Thoracic aorta (tissue), 2 donors: ENCODE measurements at places on chromosomes 13 and 19. TPM values are rescaled to one million over a fixed set of nuclear protein-coding genes. Genes with fewer than 3 reads are reported as not detected.

The FLT1 gene
- total RNA-seq: 44.6 TPM

The FUT6 gene
- not detected for total RNA-seq

The TMEM238 gene
- not detected for total RNA-seq

The MIDN gene
- total RNA-seq: 124 TPM

The CABP5 gene
- not detected for total RNA-seq

The ETV2 gene
- total RNA-seq: not detected

The FCAR gene
- total RNA-seq: 7.1 TPM

The C19orf18 gene
- total RNA-seq: not detected

The KLK1 gene
- total RNA-seq: not detected

The ZNF773 gene
- total RNA-seq: 9.5 TPM

The BRCA2 gene
- 1.5 TPM for total RNA-seq

The ATP4A gene
- not detected for total RNA-seq

GRCh38 chr13:20128459-20128931 is 32.4 kb downstream of the GJA3 start:
- H3K36me3 ChIP-seq: no peaks in the 10 kb centered on the region
- peak overlapping the region; percentile 97 for H3K4me3 ChIP-seq

GRCh38 chr19:42246922-42247639 is 4.7 kb upstream of the GSK3A start:
- H3K4me1 ChIP-seq: peaks cover 33% of the 10 kb centered on the region
- no peak for DNase-seq
- no peaks in the 10 kb centered on the region for H3K27me3 ChIP-seq
- peaks cover 13% of the 10 kb centered on the region for H3K36me3 ChIP-seq
- H3K4me3 ChIP-seq: no peak overlapping the region

DNA sequence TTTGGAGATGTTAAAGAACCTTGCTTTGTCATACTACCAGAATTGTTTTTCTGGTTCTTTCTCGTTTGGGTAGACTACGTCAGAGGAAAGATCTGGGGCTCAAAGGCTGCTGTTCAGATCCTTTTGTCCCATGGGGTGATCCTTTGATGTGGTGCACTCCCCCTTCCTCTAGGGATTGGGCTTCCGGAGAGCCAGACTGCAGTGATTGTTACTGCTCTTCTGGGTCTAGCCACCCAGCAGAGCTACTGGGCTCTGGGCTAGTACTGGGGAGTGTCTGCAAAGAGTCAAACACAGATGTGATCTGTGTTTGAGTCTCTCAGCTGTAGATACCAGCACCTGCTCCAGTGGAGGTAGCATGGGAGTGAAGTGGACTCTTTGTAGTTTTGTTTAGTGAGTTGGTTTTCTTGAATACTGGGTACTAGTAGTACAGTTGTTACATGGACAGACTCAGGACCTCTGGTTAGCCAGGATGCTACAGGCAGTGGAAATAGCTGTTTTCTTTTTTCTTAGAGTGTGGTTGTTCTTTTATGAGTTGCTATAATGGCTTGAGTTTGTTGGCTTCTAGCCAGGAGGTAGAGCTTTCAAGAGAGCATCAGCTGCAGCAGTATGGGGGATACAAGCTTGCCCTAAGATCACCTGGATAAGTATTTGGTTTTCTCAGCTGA is 34.4 kb downstream of the DNAJC15 start:
- no peak for DNase-seq
- no peak overlapping the region for H3K27ac ChIP-seq
- H3K4me3 ChIP-seq: no peak overlapping the region
- H3K36me3 ChIP-seq: no peaks in the 10 kb centered on the region
- no peaks in the 10 kb centered on the region for H3K27me3 ChIP-seq

DNA sequence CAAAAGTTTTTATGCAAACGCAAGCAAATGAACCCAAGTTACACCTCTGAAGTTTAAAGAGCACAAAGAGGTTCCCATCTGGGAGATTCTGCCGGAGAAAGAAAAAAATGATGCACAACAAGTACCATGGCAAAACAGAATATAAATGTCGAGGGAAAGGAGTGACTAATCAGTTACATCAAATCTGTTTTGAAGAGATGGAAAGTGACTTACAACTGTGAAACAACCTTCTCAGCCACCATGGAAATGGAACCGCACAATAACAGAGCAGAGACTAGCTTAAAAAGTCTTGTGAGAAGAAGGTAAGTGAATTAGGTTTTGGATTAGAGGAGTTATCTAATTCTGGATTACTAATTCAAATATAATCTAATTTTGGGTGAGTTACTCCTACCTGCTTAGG is 2.4 kb downstream of the HSPH1 start:
- H3K4me1 ChIP-seq: peaks cover 14% of the 10 kb centered on the region
- H3K4me3 ChIP-seq: no peak overlapping the region
- no peak overlapping the region for H3K27ac ChIP-seq
- peaks cover 5% of the 10 kb centered on the region for H3K36me3 ChIP-seq

- no peak for DNase-seq
- no peak overlapping the region for H3K27ac ChIP-seq
- H3K27me3 ChIP-seq: no peaks in the 10 kb centered on the region
- no peaks in the 10 kb centered on the region for H3K36me3 ChIP-seq
- H3K4me1 ChIP-seq: no peaks in the 10 kb centered on the region
Measured at GRCh38 chr13:105030851-105031250, 1504.6 kb downstream of the EFNB2 start.

DNA sequence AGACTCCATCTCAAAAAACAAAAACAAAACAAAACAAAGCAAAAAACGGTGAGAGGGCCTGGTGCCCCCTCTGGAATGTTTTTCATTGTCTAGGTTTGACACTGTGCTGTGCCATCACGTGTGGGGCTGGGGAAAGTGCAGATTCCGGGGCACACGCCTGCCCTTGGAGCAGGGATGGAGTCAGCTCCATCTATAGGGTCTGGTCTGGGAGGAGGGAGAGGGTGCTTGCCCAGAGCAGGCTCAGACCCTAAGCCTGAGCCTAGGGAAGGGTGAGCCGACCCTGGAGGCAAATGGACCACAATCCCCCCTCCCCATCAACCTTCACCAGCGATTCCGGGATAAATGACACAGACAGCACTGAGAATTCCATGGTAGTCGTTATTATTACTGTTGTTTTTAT is 10.9 kb upstream of the ZBTB32 start:
- DNase-seq: no peak
- no peak overlapping the region for H3K27ac ChIP-seq
- H3K27me3 ChIP-seq: no peaks in the 10 kb centered on the region
- H3K4me3 ChIP-seq: no peak overlapping the region

DNA sequence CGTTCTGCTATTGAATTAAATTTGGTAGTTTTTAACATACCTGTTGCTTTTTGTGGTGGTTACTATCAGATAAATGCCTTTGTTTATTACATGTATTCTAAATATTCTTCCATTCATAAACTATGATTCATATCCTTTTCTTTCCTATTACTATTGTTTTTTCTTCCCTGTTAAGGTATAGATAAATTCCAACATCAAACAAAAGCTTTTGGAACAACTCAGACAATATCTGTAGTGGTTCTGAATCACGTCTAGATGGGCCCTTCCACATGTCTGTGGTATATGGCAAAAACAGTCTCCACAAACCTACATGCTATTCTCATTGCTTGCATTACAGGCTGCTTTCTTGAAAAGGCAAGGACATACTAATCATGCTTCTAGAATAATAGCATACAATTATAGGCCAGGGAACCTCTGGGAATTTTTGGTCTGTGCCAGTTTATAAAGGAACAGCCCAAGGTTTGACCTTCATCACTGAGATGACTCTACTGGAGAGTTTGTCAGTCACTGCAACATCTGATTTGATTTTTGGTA is 6.4 kb downstream of the LRCH1 start:
- H3K4me1 ChIP-seq: peaks cover 20% of the 10 kb centered on the region
- H3K36me3 ChIP-seq: no peaks in the 10 kb centered on the region
- no peaks in the 10 kb centered on the region for H3K27me3 ChIP-seq

DNA sequence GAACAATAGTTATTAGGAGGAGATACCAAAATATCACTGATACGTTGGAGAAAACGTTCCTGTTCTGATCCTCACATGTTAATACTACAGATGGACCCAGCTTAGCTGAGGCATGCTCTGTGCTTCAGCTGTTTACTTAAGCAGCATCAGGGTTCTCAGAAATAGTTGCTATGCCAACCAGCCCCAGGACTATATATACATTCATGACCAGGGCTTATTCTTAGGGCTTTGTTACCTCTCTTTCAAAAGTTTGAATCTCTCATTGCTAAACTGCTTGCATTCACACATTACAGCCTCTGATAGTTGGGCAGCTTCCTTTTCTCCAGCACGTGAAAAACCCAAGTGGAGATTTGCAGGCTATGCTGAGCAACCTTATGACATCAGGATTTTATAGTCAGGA is 800.4 kb downstream of the DIAPH3 start:
- DNase-seq: no peak
- no peak overlapping the region for H3K4me3 ChIP-seq
- no peaks in the 10 kb centered on the region for H3K4me1 ChIP-seq

- no peak for DNase-seq
- no peaks in the 10 kb centered on the region for H3K27me3 ChIP-seq
Measured at GRCh38 chr13:34515201-34515600, 426.9 kb upstream of the NBEA start.

GRCh38 chr13:44576351-44577235 is 463 bp upstream of the TSC22D1 start:
- no peaks in the 10 kb centered on the region for H3K36me3 ChIP-seq
- peak overlapping the region; percentile 96 for H3K4me3 ChIP-seq
- no peaks in the 10 kb centered on the region for H3K27me3 ChIP-seq
- H3K27ac ChIP-seq: peak overlapping the region; percentile 99
- peaks cover 44% of the 10 kb centered on the region for H3K4me1 ChIP-seq

DNA sequence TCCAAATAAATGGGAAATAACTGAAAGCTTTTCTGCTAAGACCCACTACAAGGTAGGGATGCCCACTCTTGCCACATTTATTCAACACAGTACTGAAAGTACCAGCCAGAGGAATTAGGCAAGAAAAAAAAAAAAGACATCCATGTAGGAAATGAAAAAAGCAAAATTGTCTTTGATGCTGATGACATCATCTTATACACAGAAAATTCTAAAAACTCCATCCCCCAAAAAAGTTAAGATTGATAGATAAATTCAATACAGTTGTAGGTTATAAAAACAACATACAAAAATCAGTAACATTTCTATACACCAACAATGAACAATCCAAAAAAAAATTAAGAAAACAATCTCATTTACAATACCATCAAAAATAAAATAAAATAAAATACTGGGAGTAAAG is 330.4 kb downstream of the RBM26 start:
- H3K4me1 ChIP-seq: no peaks in the 10 kb centered on the region
- no peaks in the 10 kb centered on the region for H3K27me3 ChIP-seq
- H3K4me3 ChIP-seq: no peak overlapping the region
- no peak overlapping the region for H3K27ac ChIP-seq

DNA sequence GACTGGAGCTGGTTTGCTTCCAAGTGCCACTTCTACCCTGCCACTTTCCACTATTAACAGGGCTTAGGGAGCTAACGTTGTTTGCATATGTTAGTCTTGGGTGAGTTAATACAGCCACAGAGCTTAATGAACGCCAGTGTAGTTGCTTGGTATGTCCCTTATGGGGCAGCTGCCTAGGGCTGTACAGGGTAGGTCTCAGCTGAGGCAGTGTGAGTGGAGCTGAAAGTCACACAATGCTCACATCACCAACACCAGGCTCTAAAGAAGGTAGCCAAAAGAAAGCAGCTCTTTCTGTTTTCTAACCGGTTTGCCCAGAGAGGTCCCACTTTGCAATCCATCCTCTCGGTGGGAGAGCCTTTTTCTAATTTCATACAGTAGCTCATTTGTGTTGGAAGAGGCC is 186.2 kb downstream of the RGCC start:
- H3K27me3 ChIP-seq: no peaks in the 10 kb centered on the region
- no peaks in the 10 kb centered on the region for H3K36me3 ChIP-seq
- DNase-seq: no peak
- H3K4me1 ChIP-seq: peaks cover 59% of the 10 kb centered on the region
- peak overlapping the region; percentile 67 for H3K27ac ChIP-seq

DNA sequence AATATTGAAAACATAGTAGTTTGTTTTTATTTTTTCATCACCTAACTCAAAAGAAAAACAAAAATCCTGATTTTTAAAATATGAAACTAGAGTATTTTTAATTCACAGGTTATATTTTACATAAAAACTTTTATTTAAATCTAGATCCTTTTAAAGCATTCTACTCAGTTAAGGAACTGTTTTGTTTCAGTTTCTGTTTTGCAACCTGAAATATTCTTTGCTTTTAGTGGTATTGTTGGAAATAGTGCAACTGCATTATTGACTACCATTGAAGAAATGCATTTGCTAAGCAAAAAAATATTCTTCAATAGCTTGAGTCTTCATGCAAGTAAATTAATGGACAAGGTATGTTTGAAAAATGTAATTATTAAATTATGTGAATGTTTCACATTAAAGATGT is 43.8 kb downstream of the COG6 start:
- H3K4me3 ChIP-seq: no peak overlapping the region
- no peaks in the 10 kb centered on the region for H3K4me1 ChIP-seq
- H3K27me3 ChIP-seq: no peaks in the 10 kb centered on the region
- no peak for DNase-seq
- no peaks in the 10 kb centered on the region for H3K36me3 ChIP-seq

GRCh38 chr19:3557461-3558248 is at the start of gene MFSD12:
TSS of gene MFSD12 (minus strand) at chr19:3557586. CDS start at chr19:3557403, 183 bp downstream.
- no peaks in the 10 kb centered on the region for H3K36me3 ChIP-seq
- peak within 1 kb of the TSS; percentile 52 for H3K27ac ChIP-seq
- peak; percentile 78 for DNase-seq
- no peaks in the 10 kb centered on the region for H3K27me3 ChIP-seq

DNA sequence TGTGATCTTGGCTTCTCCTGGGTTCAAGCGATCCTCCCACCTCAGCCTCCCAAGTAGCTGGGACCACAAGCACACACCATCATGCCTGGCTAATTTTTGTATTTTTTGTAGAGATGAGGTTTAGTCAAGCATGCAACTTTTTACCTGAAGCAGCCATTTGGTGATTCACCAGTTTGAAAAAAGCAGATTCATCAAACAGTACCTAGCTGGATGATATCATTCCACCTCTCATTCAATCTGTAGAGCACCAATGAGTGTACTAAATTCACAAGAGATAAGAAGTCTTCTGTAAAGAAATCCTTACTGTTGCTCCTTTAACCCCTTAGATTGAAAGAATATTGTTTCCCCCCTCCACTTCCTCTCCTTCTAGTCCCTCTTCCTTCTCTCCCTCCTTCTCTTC is 261.1 kb upstream of the RFC3 start:
- H3K27ac ChIP-seq: no peak overlapping the region
- no peaks in the 10 kb centered on the region for H3K27me3 ChIP-seq
- H3K4me1 ChIP-seq: peaks cover 9% of the 10 kb centered on the region
- DNase-seq: no peak
- no peaks in the 10 kb centered on the region for H3K36me3 ChIP-seq
- H3K4me3 ChIP-seq: no peak overlapping the region

- H3K27me3 ChIP-seq: no peaks in the 10 kb centered on the region
- no peaks in the 10 kb centered on the region for H3K4me1 ChIP-seq
- H3K36me3 ChIP-seq: no peaks in the 10 kb centered on the region
- H3K4me3 ChIP-seq: no peak overlapping the region
- H3K27ac ChIP-seq: no peak overlapping the region
Measured at GRCh38 chr13:80877209-80877943, 536.5 kb upstream of the SPRY2 start.

- no peaks in the 10 kb centered on the region for H3K36me3 ChIP-seq
- H3K4me3 ChIP-seq: no peak overlapping the region
- no peaks in the 10 kb centered on the region for H3K4me1 ChIP-seq
- no peak for DNase-seq
Measured at GRCh38 chr13:25132751-25133390, 36.9 kb downstream of the PABPC3 start.
